ENCODE measurements at places on chromosomes 7 and 10.

- no peak for DNase-seq
Measured at GRCh38 chr10:5550250-5550545, 25.4 kb downstream of the CALML3 start.

- peak; percentile 75 for DNase-seq
Measured at GRCh38 chr7:106484562-106484961, 176.4 kb downstream of the CCDC71L start.

GRCh38 chr10:129894698-129895097, 69.4 kb downstream of the EBF3 start:
- peak; percentile 28 for DNase-seq

DNA sequence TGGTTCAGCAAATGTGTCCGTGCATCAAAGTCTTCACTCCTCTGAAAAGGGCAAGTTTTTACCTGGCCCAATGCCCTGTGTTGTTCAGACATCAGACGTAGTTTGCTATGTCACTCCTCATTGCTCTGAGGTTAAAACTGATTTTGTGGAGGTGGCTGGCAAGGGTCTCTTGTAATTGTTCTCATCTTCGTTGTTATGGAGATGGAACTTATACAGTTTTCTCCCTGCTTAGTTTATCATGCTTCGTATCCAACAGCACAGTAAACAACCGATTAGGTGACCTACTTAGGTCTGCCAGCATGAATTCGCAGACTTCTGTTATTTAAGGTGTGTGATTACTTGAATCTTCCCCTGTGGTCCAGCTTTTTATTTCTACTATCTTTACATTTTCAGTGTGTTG, 274.1 kb upstream of the SMIM30 start:
- DNase-seq = no peak

GRCh38 chr10:85492684-85493083, 873.9 kb downstream of the GRID1 start:
- peak; percentile 4 for DNase-seq

DNA sequence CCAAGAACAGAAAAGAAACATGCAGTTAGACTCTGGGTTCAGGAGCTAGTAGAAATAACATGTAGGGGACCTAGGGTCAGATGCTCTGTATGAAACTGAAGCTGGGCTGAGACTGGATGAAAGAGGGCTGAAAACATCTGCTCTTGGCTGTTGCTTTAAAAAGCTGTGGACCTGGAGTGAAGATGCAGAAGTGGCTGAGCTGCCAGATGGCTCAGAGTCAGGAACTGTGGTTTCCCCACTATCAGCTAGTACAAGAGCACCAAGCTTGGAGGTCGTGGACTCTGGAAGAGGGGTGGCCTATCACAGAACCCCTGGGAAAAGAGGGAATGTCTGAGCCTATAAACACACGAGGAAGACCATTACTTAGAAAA, 5.9 kb downstream of the ADK start:
- DNase-seq = peak; percentile 46

- DNase-seq = no peak
Measured at GRCh38 chr7:38632411-38632810, 1.2 kb upstream of the AMPH start.

- DNase-seq = no peak
Measured at GRCh38 chr10:110710621-110711020, 66.5 kb downstream of the RBM20 start.

GRCh38 chr10:99742701-99743100, 10.7 kb downstream of the CUTC start:
- no peak for DNase-seq

- DNase-seq = no peak
Measured at GRCh38 chr7:105339404-105340323, 49.1 kb downstream of the SRPK2 start.

- DNase-seq = no peak
Measured at GRCh38 chr7:98174334-98175259, 36.6 kb upstream of the BHLHA15 start.

DNA sequence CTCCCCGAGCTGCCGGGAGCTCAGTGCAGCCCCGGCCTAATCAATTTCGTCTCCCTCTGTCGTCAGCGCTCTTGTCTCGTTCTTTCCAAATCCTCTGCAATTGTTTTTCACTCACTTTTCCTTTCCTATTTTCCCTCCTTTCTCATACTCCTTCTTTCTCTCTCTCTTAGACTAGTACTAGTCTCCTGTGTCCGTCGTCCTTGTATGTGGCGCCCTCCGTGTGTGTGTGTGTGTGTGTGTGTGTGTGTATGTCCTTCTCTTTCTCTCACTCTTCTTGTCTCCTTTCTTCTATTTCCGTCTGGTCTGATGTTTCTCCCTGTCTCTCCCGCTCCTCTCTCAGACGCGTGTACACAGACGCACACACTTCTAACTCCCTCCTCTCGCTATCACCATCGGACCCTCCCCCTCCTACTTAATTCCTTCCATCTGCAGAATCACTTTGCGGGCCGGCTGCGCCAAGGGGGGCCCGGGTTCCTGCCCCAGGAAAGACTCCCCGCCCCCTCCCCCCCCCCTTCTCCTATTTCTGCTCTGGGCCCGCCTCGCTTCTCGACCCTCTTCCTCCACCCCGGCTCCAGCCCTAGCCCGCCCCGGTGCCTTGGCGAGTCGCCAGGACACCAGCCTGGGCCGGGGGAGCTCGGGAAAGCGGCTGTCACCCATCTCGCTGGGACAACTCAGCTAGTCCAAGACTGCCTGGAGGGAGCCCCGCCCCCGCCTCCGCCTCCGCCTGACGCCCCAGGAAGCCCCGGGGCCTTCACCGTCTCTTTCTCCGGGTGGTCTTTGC, 743 bp upstream of the ZCCHC24 start:
- peak; percentile 64 for DNase-seq

GRCh38 chr7:105268511-105269392, 120.0 kb downstream of the SRPK2 start:
- peak; percentile 70 for DNase-seq

DNA sequence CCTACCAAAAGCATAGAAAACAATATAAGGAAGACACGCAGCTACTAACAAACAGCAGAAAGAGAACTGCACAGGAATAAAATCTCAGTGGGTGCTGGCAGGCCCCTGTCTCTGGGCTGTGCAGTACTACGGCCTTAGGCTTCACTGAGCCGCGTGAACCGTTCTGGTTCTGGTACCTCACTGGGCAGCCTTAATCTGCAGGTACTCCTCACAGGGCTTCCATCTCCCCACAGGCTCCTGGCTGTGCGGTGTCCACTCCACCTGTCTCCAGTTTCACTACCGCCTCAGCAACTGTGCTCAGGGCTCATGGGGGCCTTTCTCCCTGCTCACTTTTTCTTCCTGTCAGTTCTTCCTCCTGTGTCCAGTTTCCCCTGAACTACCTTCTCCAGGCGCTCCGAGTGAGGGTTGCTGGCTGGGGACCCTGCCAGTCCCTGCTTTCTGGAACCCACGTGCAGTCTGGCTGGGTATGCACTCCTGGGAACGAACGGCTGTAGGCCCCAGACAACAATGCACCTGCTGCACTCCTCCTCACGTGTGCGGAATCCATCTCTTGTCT, 75.7 kb downstream of the VIPR2 start:
- no peak for DNase-seq

DNA sequence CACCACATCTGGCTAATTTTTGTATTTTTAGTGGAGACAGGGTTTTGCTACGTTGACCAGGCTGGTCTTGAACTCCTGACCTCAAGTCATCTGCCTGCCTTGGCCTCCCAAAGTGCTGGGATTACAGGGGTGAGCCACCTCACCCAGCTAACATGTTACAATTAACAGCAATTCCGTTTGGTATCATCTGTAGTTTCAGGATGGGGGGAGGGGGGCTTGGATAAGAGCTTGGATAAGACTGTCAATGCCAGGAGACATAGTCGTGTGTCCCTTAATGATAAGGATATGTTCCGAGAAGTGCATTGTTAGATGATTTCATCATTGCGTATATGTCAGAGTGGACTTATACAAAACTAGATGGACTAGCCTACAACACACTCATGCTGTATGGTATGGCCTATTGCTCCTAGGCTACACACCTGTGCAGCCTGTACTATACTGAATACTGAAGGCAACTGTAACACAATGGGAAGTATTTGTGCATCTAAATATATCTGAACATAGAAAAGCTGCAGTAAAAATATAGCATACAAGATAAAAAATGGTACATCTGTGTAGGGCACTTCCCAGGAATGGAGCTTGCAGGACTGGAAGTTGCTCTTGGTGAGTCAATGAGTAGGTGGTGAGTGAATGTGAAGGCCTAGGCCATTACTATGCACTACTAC, 103.9 kb upstream of the TNS3 start:
- DNase-seq = no peak

DNA sequence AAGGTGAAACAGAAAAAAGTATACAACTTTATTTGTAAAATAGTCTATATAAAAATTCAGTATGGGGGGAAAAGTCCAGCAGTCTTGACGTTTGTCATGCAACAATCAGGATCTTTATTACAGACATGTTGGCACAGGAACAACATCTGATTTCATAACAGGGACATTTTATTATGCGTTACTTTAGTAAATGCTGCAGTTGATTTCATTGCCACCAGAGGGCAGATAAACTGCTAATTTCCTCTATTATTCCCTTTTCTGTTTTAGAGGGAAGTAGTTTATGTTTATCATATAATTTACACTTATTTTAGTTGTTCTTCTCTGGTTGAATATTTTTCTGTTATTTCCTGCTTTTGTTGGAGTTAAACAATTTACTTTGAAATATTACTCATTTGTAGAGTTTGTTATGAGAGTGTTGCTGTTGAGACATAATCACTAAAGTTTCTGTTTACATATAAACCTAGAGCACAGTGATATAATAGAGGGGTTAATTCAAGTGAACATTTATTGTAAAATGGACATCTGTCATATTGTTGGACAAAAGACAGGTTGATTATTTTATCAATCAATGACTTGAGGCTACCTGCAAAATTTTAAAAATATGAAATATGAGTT, 3.3 kb downstream of the PLXDC2 start:
- DNase-seq = peak; percentile 36

DNA sequence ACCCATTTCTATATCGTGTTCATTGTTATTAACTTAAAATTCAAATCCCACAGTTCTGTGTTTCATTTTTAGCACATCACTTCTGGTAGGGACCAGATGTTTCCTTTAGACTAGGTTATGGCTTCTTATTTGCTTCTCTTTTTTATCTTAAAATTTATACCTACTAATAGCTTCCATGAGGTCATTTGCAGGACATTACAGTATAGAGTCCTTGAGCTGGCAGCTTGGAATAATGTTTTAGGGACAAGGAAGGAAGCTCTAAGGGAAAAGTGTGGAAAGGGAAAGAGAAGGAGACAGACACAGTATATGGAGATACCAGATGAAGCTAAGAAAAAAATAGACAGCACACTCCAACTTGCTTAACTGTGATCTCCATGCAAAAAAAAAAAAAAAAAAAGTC, 48.8 kb upstream of the CD36 start:
- DNase-seq = no peak

DNA sequence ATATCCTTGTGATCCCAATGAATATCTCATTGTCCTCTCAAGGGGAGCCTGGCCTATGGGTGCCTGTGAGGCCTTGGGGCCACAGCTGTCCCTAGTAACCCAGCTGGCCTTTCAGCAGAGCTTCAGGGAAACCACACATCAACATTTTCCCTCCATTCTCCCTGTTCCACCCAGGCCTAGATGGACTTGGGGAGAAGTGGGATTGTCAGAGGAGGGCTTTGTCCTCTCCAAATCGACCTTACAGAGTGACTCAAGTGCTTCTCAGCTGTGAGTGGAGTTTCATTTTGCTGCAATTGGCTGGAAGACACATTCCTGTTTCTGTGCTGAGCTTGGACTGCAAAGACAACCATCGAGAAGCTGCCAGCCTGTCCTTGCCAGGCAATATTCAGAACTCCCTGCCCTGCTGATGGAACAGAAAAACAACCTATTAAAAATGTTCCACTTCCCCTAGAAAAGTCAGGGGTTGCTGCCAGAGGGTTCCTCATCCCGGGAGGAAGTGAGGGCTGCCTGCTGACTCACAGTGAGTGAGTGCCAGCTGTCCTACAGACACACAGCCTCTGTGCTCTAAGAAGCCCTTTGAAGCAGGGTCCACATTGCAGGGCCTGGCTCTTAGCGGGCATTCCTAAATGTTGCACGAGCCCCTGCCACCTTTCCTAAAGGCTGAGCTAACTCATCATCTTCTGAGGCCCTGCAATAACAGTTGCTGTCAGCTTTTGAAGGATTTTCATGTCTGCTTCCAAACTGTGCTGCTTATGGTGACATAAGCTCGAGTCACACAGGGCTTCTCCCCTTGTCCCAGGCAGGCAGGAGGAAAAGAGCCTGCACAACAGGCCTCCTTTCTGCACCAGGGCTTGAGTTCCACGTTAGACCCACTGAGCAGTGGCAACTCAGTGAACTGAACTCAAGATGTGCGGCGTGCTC, 20.5 kb downstream of the STRA8 start:
- peak; percentile 61 for DNase-seq

- DNase-seq = no peak
Measured at GRCh38 chr10:105068497-105068896, 427.4 kb downstream of the SORCS3 start.

- peak; percentile 45 for DNase-seq
Measured at GRCh38 chr7:83819911-83820310, 171.0 kb upstream of the SEMA3E start.

DNA sequence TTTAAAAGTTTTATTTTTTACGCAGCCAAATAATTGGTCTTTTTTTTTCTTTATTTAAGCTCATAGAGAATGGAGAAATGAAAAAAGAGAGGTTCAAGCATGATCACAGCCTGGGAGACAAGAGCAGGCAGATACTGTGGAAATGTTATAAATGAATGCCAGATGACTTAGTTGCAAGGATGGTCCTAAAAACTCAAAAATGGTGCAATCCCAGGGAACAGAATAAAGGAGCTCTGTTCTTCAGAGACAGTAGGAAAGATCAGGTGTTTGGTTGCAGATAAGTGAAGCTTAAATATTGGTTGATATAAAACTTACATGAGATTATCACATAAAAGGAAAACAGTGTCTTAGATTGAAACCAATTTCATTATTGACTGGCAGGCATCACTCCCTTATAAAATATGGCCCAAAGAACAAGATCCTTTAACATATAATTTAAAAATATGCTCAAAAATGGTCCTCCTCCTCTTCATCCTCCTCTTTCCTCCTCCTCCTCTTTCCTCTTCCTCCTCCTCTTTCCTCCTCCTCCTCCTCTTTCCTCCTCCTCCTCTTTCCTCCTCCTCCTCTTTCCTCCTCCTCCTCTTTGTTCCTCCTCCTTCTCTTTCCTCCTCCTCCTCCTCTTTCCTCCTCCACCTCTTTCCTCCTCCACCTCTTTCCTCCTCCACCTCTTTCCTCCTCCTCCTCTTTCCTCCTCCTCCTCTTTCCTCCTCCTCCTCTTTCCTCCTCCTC, 18.6 kb downstream of the GNAT3 start:
- DNase-seq = no peak

DNA sequence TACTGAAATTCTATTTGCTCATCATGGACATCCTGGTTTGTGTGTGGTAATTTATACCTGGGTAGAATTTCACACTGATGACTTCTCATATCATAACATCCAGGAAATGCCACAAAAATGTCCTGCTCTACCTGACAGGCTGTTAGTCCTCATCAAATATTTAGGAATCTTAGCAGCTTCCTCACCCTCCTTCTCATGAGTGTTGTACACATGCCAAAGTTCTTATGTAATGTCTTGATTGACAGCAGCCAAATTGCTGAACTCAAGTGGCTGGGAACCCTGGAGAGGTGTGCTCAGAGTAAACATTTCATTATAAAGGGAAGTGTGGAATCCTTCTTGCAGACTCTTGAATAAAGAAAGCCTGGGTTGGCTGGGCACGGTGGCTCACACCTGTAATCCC, 8.9 kb downstream of the EEPD1 start:
- DNase-seq = peak; percentile 46

- DNase-seq = no peak
Measured at GRCh38 chr10:69684020-69684980, 54.3 kb downstream of the FAM241B start.

- DNase-seq = no peak
Measured at GRCh38 chr7:137073571-137074325, 205.3 kb downstream of the CHRM2 start.
